Stimulated activated CD4-positive, alpha-beta T cell treated with anti-CD3 and anti-CD28 coated beads, Interleukin-2, amount 100 ng/mL, for 24 hours (primary cell): ENCODE measurements at places on chromosomes 11 and 22.

DNA sequence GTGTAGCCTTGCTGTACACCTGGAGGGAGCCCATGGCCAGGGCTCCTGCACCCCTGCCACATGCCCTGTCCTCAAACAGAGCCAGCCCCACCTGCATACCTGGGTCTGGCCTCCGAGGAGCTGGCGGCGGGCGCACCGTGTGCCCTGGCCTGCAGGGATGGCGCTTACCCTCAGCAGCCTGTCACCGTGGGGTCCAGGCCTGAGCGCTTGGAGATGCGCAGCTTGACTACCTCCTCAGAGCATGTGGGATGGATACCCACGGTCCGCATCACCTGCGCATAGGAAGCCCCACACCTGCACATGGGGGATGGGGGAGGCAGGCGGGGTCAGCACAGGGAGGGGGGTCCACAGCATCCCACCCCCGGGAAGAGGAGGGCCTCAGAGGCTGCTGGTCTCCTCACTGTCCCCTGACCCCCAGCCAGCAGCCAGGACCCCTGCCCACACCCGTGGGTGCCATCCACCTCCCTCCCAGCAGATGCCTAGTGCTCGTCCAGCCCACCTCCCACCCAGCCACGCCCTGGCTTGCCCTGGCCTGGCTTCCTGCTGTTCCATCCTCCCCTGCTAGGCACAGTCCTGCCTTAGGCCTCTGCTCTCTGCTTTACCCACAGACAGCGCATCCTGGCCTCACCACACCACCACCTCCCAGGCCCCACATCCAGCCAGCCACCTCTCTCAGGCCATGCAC is 22.4 kb upstream of the GNB1L start:
- DNase-seq = no peak

- DNase-seq = no peak
These were observed 15.4 kb downstream of the CCDC34 start for GRCh38 chr11:27347359-27348339.

GRCh38 chr11:103714246-103714645 is 322.2 kb upstream of the DDI1 start:
- DNase-seq = no peak

- DNase-seq = no peak
These were observed 33.2 kb upstream of the CTSC start for GRCh38 chr11:88370782-88371181.
